ENCODE measurements at places on chromosomes 6 and 20.

DNA sequence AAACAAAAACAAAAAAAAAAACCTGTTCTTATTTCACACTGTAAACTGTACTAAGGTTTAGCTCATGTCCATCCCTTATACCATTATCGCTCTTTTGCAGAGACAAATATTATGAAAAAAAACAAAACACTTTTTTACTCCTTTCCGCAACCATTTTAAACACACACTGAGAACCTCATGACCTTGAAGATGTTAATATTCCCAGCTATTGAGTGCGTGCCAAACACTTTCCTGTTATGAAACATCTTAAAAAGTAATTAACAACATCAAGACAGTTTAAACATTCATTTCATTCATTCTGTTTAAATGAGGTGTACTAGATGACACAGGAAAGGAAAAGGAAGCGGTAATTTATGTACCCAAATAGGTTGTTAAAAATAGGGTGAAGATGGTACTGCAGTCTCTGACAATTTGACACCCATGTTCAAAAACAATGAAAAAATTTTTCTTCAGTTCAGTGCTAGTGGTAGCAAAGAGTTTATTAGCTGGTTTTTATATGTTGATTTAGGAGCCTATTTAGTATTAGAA is 3.9 kb upstream of the ARHGAP18 start:
- no peak for DNase-seq

DNA sequence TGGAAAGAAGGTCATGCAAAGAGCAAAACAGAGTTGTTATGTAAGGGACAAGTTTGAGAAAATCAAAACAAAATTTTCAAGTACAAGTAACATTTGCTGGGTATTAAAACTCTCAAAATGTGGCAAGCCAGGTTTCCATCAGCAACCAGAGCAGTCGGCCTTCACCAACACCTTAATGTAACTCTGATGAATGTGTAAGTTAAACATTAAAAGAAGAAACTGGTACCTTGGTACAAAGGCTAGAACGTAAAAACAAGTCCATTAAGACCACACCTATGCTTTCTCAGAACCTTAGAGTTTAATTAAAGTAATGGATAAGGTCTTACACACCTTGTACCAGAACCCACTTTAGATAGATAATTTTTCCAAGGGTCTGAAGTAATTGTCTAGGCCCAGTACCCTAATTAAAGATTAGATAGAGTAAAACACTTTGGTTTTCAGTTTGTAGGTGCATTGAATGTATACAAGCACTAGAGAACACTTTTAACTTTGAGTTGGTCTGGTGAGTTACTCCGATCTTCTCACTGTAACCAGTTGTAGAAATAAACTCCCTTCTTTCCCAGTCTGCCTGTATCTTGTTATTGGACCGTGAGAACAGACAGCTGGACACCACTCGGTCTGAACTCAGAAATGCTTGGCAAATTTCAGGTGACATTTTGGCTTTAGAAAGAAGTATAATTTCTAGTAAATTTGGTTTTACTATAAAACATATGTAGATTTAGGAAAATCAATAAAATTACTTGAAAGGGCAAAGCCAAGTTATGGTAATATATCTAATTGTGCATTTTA is 319.4 kb downstream of the HTR1B start:
- DNase-seq = no peak

DNA sequence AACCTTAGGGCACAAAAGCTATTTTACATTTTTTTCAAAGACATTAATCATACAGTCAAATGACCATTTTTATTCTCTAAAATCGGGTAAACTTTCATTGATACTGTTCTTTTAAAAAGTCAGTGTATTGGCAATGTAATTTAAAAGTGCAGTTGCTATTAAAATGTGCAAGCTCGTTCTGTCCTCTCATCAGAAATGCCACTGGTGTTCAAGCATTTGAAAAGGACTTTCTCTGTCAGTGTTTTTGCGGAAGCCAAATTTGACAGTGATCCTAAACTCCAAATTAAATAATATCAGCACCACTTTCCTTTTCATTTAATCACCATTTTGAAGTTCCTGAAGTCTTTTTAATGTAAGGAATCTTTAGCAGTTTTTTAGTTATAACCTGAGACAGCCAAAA is 69.6 kb downstream of the AFG1L start:
- DNase-seq = no peak

- no peak for DNase-seq
Measured at GRCh38 chr20:59231124-59231804, 67.6 kb downstream of the ZNF831 start.
